NAMALWA (cell line): ENCODE measurements at places on chromosomes 2 and 18.

DNA sequence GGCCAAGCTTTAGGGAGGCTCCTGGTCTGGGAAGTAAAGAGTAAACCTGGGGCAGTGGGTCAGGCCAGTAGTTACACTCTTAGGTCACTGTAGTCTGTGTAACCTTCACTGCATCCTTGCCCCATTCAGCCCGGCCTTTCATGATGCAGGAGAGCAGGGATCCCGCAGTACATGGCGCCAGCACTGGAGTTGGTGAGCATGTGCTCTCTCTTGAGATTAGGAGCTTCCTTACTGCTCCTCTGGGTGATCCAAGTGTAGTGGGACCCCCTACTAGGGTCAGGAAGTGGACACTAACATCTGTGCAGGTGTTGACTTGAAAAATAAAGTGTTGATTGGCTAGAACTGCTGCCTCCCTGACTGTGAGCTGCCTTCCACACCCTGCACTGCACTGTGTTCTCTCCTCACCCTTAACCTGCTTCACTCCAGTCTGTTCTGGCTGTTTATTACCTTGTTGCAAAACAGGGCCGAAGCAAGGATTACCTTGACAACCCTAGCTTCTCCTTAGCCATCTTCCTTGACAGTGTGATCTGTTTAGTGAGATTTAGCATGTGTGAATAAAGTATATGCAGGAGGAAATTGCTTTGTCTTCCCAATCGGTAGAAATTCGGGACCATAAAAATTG, 5.2 kb downstream of the RETREG2 start:
- no peak for DNase-seq

GRCh38 chr18:36127836-36128529, 1.2 kb downstream of the SLC39A6 start:
- peak; percentile 10 for DNase-seq

DNA sequence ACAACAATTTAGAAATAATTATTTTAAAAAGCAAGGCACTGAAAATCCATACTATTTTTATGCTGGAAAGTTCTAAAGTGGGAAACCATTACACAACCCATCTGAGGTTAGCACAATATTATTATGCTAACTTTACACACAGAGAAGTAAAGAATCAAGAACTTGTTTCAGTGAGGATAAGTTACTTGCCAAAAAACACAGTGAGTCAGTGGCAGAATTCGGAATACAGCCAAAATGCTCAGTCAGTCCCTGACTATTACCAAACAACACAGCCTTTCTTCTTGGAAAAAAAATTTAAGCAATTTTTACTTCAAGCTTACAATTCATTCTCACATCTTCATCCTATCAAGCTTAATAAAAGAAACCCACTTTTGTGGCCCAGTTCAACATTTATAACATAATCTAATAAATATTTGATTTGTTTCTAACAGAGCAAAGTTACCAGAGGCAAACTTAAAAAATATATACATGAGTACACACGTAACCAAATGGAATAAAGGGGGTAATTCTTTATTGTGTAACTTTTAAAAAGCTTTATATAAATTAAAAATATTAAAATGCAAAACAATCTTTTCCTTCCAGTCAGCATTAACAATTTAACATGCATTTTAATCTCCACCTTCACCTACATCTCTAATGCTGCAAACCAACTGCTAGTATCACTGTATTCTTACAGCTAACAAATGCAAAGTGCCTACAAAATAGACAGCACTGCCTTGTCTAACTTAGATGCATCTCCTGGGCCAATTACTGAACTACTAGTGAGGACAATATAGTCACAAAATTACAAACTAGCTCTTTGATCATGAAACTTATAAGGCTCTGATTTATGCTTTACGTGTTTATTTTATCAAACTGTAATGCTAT, 55.2 kb downstream of the CCDC88A start:
- peak; percentile 51 for DNase-seq

DNA sequence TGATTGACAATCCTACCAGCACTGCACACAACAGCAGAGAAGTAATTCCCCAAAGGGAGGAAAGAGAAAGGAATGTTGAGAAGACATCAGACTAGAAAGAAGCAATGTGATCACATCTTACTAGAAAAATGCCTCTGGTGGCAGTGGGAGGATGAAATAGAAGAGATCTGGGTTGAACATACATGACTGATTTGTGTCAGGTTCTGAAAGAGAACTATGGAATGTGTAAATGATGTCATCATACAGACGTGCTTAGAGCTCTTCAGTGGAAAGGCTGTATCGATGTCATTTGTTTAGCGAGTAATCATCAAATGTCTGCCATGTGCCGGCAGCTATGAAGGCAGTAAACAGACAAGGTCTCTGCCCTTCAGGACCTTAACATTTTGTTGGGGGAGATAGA, 24.9 kb downstream of the GORASP2 start:
- DNase-seq, result no peak

DNA sequence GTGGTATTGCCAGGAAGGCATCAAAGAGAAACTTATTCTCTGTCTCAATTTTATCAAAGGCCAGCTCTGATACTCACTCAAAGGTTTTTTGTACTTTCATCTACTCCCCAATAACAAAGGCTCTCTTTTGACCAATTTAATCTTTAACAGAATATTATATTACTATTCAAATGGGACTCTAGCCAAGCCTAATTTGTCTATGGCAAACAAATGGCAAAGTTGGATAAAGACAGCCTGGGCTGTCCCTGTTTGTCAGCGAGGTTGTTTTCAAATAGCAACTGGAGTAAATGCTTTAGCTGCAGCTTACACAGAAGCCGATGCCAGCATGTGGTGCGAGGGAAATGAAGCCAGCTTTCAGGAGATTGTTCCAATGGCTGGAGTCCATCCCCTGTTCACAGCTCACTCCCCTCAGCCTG, 80.1 kb upstream of the CTNNA2 start:
- no peak for DNase-seq

DNA sequence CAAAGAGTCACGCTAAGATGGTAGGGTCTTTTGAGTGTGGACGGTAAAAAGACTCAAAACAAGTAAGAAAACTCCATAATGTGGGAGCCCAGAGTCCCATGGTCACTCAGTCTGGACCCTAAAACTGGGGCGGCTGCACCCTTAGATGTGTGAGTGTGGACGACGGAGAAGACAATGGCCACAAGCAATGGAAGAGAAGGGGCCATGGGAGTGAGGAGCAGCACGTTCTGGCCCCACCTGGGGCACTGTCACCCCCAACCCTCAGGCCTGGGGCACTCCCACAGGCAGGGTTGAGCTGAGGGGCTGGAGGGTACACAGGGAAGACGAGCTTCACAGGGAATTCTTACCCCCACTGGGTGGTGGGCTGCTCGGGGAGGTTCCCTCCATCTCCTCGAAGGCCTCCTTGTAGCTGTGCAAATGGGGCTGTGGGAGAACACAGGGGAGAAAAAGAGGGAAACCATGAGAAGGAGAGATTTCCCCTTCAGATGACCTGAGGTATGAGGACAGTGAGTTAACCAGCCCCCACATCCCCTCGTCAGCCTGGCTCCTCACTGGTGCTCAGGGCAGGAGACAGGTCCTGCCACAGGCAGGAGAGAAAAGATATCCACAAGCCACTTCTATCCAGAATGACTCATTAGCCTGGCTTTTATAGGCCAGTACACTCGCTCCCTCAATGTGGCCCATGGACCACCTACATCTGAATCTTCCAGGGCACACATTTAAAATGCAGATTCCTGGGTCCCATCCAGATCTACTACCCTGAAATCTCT, 167.9 kb downstream of the TNS1 start:
- no peak for DNase-seq

DNA sequence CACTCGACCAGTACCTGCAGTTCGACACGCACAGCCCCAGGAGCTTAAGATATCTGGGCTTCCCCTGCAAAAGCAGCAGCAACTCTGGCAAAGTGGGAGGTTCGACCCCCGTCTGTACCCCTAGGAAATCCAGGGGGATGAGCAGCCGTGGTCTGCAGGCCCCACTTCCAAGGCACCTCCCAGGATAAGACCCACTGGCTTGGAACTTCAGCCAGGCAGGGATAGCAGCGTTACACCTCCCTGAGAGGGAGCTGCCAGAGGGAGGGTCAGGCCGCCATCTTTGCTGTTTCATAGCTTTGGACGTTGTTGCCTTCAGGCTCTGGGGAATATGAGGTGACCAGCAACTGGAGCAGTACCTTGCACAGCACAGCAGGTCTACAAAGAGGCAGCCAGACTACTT, 351.1 kb downstream of the SOX11 start:
- DNase-seq, result no peak

DNA sequence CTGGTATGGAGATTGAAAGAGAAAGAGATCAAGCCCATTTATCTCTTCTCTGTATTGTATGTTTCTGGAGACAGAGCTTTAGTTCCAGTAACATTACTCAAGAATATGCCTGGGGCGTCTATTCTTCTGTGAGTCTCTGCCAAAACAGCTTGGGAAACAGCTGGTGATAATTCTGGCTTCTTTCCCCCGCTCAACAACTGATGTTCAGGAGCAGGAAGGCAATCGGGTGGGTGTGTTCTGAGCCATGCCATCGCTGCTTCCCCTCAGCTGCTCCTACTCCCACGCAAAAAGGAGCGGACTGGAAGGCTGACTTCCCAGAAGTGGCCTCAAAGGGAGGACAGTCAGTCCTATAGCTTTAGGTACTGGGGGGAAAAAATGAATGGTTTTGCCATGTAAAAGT, 695.1 kb downstream of the PLCL1 start:
- DNase-seq, result no peak

- DNase-seq, result no peak
Measured at GRCh38 chr18:46877329-46877987, 39.8 kb downstream of the PIAS2 start.

- no peak for DNase-seq
Measured at GRCh38 chr2:168327328-168327727, 79.9 kb upstream of the STK39 start.

DNA sequence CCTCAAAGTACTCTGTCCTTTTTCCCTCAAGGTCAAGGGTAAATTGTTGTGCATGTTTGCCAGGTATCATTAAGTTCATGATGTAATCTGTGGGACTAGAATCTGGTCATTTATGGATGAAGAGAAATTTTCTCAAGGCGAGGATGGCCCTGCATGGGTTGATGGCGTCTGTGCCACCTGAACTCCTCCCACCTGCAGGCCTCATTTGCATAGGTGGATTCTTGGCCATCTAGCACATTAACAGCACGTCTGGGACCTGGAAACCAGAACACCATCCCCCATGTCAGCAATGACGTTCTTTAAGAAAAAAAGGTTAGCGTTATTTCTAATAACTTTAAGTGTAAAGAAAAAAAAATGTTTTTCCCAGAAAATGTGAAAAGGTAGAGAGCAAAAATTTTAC, 145.8 kb downstream of the ESCO1 start:
- no peak for DNase-seq
